ENCODE measurements at places on chromosomes 2 and 18.

GRCh38 chr18:55323051-55323994 lies 264.7 kb downstream of the TCF4 start:
- DNase-seq, result no peak

- DNase-seq, result no peak
Measured at GRCh38 chr2:30931841-30932407, 124.7 kb upstream of the CAPN13 start.

GRCh38 chr18:76927223-76927725 lies 104.9 kb downstream of the ZNF236 start:
- DNase-seq, result no peak

DNA sequence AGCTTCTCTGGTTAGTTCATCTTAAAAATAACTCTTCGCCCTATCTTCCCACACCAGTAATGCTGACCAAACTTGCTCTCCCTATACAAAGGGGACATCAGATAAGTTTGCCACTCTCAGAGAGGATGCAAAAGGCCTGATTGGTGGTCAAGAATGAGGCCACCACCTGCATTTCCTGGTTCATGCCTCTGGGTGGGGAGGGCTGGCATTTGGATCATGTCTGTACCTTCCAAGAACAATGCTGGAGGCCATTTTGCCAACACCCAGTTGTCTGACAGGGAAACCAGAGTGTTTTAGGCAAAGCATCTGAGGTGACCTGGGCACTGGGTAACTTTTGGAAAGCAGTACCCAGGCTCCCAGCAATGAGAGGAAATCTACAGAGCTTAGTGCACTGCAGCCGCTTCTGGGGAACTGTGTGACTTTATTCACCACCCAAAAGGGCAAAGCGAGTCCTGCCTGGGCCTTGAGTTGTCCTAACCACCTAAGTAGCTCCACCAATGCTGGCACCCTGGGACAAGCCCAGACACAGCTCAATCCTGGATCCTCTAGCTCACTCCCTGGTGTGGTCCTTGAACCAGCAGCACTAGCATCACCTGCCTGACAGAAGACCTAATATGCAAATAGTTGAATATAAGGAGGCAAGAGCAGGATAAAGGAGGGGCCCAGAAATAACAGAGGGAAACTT lies 35.1 kb downstream of the CAPN13 start:
- no peak for DNase-seq

- DNase-seq, result no peak
Measured at GRCh38 chr2:43008388-43008787, 216.0 kb upstream of the HAAO start.

GRCh38 chr2:36408198-36408703 lies 52.7 kb downstream of the CRIM1 start:
- no peak for DNase-seq
